ENCODE measurements at places on chromosomes 5 and 9.

DNA sequence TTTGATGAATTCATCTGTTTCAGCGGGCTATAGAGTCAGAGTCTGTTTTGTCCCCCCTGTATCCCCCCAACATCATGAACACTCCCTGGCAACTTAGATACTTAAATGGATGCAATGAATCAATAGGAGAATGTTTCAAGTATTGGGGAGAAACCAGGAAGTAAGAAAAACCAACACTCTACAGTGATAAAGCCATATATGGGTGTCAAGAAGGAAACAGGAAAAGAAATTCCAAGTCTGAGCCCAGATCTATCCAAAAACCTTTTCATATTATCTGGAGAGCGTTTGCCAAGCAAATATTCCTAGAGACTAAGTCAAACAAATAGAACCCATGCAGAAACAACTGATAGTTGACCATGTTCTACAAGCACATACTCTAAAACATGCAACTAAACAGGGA lies 2.3 kb upstream of the GNAQ start:
- DNase-seq, result no peak

- DNase-seq, result no peak
Measured at GRCh38 chr5:108238936-108239887, 142.7 kb downstream of the FBXL17 start.

GRCh38 chr9:4667681-4668080 lies 1.4 kb upstream of the SPATA6L start:
- no peak for DNase-seq

DNA sequence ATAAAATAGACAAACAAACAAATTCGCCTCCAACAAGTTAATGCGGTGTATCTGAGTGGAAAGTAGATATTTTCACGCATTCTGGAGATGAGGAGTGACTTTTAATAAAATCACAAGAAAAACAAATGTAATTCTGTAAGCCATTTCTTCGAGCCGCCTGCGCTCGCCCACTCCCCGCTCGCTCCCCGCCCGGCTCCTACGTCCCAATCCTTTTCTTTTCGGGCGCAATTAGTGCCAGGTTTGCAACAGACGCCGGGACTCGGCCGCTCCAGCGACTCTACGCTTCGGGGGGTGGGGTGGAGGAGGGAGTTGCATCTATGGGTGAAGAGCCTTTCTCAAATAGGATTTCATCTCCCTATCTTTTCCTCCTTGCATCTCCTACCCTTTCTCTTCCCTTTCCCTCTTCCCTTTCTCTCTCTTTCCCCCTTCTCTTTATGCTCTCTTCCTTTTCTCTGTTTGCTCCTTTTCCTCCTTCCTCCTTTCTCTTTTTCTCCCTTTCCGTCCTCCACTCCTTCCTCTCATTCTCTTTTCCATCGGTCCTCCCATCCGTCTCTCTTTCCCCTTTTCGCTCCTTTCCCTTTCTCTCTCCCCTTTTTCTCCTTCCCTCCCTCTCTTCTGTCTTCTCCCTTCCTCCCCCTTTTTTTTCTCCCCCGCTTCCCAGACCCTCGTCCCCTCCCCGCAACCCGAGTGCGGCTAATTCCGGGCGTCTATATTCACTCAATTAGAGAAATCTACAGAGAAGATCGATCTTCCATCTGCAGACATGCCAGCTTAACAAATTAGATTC lies 6.1 kb upstream of the OTP start:
- DNase-seq, result no peak

DNA sequence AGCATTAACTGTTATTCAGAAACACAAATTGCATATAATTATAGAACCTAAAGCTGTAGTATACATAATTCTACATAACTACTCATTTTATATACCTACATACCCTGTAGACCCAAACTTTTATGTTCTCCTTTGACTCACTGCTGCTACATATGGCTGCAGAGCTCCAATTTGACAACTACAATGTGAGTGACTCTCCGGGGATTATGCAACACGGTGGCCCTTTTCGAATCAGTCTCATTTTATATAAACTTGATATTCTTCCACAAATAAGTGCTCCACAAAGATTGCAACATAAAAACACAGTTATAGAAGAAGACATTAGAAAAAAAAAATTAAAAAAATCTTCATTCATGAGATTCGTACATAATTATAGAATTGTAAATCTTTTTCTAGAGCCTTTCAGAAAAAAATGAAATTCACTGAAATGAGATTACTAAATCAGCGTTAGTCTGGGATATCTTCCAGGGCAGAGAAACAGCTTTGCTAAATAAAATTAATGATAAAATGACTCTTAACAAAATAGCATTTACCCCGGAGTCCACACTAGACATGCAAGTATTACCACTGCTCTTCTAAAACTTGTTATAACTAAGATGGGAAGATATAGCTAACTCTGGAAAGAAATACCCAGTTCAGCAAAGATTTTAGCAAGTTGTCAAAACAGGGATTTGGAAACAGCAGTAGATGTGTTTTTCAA lies 52.6 kb downstream of the SRFBP1 start:
- no peak for DNase-seq

- no peak for DNase-seq
Measured at GRCh38 chr9:68702493-68702892, 2.5 kb upstream of the PIP5K1B start.

GRCh38 chr5:53827211-53827651 lies 266.8 kb downstream of the NDUFS4 start:
- DNase-seq, result no peak

DNA sequence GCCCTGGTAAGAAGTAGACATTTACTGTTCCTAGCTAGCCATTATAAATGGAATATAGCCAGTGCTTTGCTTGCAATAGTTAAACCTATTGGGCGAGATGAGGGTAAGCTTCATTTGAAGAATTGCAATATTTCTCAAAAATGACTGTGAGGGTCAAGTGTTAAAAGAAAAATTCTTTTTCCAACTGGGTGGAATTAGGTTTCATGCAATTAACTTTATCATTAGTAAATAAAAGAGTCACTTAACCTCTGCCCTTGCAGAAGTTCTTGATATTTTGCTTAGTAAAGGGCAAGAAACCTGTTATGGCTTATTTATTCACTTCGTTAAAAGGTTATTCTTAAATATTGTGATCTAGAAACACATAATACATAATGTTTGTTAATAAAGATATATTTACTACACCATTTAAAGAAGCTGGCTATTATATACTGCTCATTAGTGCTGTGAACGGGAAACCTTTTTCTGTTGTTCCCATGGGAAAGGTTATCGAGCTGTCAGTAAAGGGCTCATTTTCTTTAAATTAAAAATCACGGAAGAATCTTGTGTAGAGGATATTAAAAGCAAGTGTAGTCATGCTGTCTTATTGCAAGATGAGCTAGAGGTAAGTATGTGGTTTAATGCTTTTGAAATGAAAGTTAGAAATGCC lies 370.5 kb downstream of the CSNK1G3 start:
- peak; percentile 31 for DNase-seq

GRCh38 chr5:173645890-173646574 lies 29.6 kb upstream of the BOD1 start:
- DNase-seq, result no peak

- DNase-seq, result no peak
Measured at GRCh38 chr5:106822851-106823250, 847.9 kb downstream of the EFNA5 start.

DNA sequence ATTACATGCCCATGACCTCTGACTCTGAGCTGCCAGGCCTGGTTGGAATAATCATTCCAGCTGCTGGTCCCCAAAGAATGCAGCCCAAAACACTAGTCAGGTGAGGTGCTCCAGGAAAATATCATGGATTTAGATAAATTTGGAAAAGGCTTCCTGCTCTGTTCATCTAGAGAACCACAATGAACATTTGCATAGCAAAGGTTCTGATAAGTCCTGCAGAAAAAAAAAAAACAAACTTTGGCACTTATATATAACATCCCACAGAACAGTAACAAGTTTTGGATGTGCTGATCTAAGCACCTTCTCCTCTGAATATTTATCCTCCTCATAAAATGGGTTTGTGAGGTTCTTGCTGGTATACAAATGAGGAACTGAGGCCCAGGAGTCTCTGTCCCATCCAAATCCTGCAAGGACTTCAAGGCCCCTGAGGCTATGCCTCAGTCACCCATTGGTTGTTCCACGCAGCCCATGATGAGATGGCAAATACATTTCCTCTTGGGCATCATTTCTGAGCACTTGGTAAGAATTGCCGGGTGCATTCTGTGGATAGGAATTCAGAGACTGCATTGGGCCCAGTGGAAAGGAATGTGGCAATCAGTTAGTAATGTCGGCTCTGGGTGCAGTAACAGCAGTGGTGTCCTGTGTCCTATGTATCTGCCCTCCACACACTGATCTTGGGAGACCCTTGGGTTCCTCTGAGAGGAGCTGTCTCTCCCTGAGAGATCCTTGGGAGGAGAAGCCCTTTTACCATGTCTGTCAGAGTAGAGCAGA lies 73.4 kb upstream of the ASS1 start:
- DNase-seq, result no peak

DNA sequence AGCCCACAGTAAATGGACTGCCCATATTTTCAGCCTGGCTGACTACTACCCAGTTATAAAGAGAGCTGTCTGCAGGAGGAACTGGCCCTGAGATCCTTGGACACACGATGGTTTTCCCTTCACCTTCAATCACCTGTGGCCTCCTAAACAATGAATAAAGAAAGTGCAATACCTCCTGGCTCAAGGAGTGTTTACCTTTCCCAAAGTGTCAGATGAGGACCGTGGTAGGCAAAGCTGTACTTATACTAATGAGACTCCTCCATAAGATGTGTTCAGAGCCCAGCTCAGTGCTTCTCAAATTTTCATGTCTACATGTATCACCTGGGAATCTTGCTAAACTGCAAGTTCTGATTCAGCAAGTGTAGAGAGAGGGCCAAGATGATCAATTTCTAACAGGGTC lies 284.5 kb upstream of the VLDLR start:
- DNase-seq, result no peak

GRCh38 chr9:89077519-89077918 lies 86.3 kb downstream of the S1PR3 start:
- DNase-seq, result no peak

GRCh38 chr5:176797456-176798050 lies 12.8 kb upstream of the UNC5A start:
- no peak for DNase-seq

DNA sequence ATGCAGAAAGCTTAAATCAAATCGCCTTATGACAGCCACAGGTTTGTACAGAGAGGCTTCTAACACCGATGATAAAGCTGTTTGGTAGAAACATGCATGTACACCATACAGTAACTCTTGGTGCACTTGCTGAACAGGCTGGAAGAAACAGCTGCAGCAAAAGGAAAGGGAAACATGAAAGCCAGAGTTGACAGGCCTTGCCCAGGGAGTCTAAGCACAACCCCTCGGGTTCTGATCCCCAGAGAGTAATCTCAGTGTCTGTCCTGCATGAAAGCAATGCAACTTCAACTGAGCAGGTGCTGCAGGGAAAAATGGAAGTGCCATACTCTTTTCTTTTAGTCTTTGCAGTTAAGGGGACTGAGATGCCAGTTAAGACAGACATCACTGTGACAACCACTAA lies 419.9 kb downstream of the BNC2 start:
- no peak for DNase-seq

GRCh38 chr9:101736717-101737116 lies 1.7 kb downstream of the GRIN3A start:
- no peak for DNase-seq

GRCh38 chr9:94950579-94951323 lies 224.3 kb downstream of the AOPEP start:
- DNase-seq, result no peak

GRCh38 chr9:133539991-133540697 lies 5.6 kb downstream of the ADAMTSL2 start:
- no peak for DNase-seq

- no peak for DNase-seq
Measured at GRCh38 chr5:148201151-148201550, 1.7 kb upstream of the SPINK6 start.

DNA sequence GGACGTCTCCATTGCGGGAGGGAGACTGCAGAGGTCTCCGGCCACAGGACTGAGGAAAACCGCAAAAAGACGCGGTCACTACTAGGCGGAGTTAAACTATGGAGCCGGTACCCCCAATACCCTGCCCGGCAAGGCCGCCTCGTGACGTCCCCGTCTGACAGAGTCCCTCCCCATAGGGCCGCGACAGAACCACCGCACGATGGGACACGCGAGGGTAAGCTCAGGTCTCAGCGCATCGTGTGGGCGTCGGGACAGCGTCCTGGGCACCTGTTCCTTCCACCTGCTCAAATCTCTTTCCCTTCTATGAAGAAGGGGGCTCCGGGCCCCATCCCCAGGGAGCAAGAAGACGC lies 35.2 kb upstream of the GLDC start:
- DNase-seq, result no peak

- no peak for DNase-seq
Measured at GRCh38 chr9:29439961-29440360, 1866.7 kb upstream of the C9orf72 start.

GRCh38 chr5:74122175-74122574 lies 496.2 kb downstream of the ARHGEF28 start:
- no peak for DNase-seq

DNA sequence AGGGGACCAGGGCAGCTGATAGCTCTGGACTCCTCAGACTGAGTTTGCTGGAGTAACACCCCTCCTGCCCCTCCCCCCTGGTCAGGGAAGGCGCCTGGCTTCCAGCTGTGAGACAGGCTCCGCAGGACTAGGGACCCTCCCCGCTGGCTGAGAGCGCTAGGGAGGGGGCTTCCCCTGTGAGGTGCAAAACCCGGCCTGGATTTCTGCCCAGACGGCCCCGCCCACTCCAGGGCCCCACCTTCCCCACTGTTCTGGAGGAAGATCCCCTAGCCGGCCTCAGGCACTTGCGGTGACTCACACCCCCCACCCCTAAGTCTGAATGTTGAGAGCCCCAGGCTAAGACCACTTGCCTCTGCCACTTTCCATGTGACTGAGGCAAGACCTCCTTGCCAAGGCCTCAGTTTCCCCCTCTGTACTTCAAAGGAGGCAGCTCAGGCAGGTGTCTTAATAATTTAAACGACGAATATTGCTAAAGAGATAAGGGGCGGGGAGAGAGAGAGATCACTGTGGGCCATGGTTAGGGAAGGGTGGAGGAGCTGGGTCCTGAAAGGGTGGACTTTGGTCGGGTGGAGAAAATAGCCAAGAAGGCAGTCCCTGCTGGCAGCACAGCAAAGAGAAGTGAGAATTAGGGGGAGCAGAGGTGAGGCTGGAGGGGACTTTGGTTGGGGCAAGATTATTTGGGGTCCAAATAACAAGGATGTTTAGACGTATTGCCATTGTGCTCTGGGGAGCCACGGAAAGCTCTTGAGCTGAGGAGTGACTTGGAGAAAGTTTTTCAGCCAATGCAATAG lies 1.0 kb upstream of the DAB2IP start:
- DNase-seq, result peak; percentile 27

- no peak for DNase-seq
Measured at GRCh38 chr9:93290495-93291434, 106.8 kb downstream of the WNK2 start.

All from SHP77 treated with DMSO at 0.1 percent for 48 hours (cell line).